ENCODE measurements at places on chromosomes 5 and 9.
A peak's percentile ranks its signal among the peaks of the same experiment; 100 is the strongest.

DNA sequence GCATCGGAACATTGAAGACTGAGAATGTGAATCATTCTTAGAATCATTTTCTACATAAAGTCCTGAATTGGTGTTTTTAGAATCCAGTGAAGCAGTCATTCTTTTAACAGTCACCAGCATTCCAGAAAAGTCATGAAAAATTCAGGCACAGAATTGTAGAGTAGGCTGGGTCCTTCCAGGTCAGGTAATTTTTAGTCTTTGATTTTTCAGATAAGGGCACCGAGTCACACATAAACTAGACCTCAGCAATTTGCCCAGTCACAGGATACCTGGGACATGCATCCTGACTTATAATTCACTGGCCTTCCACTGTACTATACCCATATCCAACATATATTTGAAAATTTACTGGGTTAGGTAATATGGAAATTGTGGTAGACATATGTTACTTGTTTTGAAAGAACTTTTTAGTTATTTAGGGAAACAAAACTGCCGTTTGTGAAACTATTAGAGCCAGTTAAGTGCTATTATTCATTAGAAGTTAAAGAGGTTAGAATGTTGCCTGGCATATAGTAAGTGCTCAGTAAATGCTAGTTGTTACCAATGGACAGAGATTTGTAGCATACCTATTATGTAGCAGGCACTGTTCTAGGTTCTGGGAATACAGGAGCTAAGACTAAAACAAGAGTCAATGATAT is 10.9 kb downstream of the MAN2A1 start:
- DNase-seq, result no peak

- DNase-seq, result no peak
These were observed 852.2 kb downstream of the EFNA5 start for GRCh38 chr5:106818552-106818951.

- no peak for DNase-seq
These were observed 15.0 kb downstream of the STK10 start for GRCh38 chr5:172172912-172173563.

DNA sequence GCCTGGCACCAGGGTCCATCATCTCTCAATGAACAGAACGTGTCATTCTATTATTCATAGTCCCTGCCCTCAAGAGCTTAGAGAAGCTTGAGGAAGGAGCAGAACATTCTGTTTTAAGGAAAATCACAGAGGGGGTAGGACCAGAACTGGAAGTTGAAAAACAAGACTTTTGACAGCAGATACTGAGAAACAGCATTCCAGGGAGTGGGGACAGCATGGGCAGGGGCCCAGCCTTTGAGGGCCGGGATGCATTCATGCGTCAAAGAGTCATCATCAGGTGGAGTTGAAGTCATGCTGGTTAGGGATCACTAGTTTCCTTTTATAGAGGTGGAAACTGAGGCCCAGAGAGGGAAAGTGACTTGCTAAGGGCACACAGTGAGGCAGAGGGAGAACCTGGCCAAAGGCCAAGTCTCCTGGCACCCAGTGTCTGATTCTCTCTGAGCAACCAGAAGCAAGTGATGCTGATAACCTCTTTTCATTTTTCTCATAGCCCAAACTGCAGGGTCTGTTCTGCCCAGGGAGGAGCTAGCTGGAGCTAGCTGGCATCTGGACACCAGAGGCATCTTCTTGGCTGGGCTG is 41.5 kb upstream of the STXBP1 start:
- no peak for DNase-seq

DNA sequence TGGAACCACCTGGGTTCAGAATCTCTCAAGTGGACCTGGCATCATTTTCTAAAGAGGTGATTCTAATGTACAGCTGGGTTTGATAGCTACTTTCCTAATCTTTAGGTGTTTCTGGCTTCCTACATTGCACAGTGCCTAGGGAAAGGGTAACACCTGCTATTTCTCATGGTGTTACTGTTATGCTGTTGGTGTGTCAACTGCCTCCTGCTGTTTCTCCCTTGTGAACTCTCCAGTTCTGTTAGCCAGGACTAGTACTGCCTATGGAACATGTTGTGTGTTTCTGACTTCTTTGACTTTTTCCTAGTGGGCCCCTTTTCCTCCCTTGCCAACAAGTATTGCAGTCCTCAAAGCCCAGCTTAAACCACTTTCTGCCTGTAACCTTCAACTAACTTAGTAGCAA is 5.5 kb downstream of the ARHGEF28 start:
- no peak for DNase-seq

- no peak for DNase-seq
These were observed 42.2 kb downstream of the FAM240B start for GRCh38 chr9:38677660-38678303.

GRCh38 chr5:160315968-160316367 is 3.6 kb upstream of the CCNJL start:
- no peak for DNase-seq

DNA sequence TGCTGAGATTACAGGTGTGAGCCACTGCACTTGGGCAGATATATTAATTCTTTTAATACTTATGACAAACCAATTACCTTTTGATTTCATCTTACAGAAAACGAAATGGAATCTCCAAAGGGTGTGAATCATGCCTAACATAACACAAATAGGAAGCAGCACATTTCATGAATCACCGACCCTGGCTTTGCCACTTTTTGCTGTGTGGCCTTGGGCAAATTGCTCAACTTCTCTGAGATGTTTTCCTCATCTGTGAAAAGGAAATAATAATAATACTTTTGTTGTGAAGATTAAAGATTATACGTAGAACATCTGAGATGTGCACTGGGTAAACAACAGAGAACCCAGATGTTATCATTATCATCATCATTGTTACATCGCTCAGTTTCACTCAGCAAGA is 50.7 kb upstream of the FREM1 start:
- DNase-seq, result no peak

- DNase-seq, result peak; percentile 94
These were observed at the start of gene OTULIN for GRCh38 chr5:14664270-14665100. TSS of gene OTULIN (plus strand) at chr5:14664718. CDS start at chr5:14664826, 108 bp downstream.

- no peak for DNase-seq
These were observed 610.0 kb downstream of the TAF11L14 start for GRCh38 chr5:18244309-18244708.

DNA sequence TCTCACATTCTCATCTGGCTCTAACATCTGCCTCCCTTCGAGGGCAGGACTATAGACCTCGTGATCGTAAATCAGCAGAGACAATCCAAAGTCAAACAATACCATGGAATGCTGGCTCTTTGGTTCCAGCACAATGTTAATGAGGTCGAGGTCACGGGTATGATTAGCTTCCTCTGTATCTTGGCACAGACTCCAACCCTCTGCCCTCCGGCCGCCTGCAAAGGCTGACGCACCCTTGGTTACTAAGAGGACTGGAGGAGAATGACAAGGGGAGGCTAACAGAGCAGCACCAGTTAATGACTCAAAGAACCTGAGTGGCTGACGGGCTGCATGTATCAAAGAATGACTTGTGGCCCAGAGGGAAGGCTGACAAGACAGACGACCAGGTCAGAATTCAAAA is 10.1 kb downstream of the LHFPL2 start:
- no peak for DNase-seq
